ENCODE measurements at places on chromosomes 3 and 15.

DNA sequence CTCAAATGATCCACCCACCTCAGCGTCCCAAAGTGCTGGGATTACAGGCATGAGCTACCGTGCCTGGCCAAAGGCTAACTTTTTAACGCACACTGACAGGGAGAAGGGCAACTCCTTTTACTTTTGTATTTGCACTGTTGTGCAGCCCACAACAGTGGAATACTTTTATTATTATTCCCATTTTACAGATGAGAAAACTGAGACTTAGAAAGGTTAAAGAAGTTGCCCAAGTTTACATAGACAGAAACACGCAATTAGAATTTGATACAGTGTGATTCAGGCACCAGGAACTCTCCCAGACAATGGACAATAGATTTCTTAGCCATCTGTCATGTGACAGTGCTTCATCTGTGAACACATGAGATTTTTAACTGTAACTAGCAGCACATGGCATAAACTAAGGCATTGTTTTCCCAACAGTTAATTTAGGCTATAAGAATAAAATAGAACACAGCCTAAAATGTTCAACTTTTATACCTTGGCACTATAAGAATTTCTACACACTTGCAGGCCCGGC is 18.8 kb downstream of the STAG1 start:
- DNase-seq = no peak

- no peak for DNase-seq
These were observed 68.1 kb upstream of the DLG1 start for GRCh38 chr3:197366301-197367044.

DNA sequence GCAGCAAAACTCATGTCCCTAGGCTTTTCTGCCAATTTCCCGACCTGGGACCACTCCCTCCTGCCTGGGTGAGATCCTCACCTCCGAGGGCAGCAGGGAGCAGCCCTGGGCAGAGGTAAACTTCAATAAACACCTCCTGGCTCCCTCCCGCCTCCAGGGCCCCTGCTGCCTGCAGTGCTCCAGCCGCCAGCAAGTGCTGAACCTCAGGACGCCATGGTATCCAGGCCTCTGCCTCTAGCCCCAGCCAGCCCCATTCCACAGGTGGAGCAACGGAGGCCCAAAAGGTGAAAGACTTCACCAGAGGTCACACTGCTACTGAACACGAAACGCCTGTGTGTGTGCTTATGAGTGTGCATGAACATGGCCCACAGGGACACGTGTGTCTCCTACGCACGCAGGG is 59.9 kb upstream of the LINGO1 start:
- DNase-seq = no peak

- no peak for DNase-seq
These were observed 19.3 kb upstream of the PIAS1 start for GRCh38 chr15:68034719-68035293.

- DNase-seq = no peak
These were observed 15.0 kb downstream of the DENND4A start for GRCh38 chr15:65777053-65777452.

- no peak for DNase-seq
These were observed 34.1 kb upstream of the FBLN2 start for GRCh38 chr3:13514639-13515435.

- no peak for DNase-seq
These were observed 23.6 kb downstream of the TM4SF4 start for GRCh38 chr3:149497966-149498670.

DNA sequence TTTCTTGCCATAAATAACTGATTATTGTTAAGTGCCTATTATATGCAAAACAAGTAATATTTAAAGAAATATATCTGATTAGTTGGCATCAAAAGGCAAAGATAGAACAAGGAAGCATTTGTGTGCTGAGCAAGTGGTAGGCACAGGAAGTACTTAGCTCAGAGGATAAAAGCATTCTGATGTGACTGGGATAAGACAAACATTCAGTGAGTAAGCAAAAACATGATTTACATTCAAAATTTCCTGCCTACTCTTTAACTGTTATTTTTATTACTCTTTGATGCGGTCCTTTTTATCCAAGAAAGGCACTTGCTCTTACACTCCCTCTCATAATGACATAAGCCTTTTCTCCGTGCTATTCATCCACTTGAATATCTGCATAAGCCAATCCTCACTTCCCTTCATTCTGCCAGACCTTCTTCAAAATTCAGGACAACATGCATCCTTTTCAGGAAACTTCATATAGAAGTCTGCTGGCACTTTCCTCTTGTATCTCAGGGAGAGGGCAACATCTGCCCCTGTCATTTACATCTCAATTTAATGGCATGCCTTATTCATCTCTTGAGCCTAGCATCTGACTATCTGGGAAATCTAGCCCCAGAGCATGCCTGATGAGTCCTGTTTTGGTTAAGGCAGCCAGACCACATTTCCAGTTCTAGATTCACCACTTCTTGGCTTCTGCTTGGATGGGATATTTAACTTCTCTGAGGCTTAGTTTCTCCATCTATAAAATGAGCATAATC is 478.2 kb upstream of the ROBO2 start:
- DNase-seq = no peak

DNA sequence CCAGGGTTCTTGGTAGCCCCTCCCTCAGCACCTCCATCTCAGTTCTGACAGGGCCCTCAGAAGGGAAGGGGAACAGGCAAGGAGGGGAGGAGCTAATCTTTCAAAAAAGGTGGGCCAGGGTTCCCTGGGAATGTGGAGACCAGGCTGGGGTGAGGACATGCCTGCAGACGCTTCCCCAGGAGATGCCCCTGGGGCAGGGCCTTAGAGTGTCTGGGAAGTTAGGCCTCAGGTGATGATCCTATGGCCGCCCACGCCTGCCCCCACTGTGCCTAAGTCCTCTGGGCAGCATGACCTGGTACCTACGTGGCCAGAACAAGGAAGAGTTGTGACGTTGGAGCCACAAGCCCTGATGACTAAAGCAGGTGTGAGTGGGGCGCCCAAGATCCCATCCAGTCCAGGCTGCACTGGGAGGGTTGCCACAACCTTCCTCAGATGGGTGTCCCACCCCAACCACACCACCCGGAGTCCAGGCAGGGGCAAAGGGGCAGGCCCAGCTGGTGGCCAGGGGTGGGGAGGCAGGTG is 3.9 kb upstream of the SEMA3B start:
- no peak for DNase-seq

- DNase-seq = no peak
These were observed 96.5 kb downstream of the ARHGEF26 start for GRCh38 chr3:154217671-154218070.

Data from stimulated activated naive CD8-positive, alpha-beta T cell treated with anti-CD3 and anti-CD28 coated beads, Interleukin-15, Interleukin-2, amounts not matched to agents 100 U/mL and 50 U/mL, for 24 hours (primary cell).